Neural crest cell (in vitro differentiated cells): ENCODE measurements at places on chromosomes 6 and 20. TPM values are rescaled to one million over a fixed set of nuclear protein-coding genes. Genes with fewer than 3 reads are reported as not detected.
A peak's percentile ranks its signal among the peaks of the same experiment; 100 is the strongest.

Gene MOG
- not detected in 2 replicates for total RNA-seq

Gene MANEA
- 12.8 and 14.4 TPM in 2 replicates for total RNA-seq

Gene TFAP2D
- total RNA-seq = not detected in 2 replicates

Gene RIPPLY2
- total RNA-seq = 0.66 and 0.72 TPM in 2 replicates

Gene SLC35D3
- not detected in 2 replicates for total RNA-seq

Gene GPR63
- total RNA-seq = 6.0 and 6.9 TPM in 2 replicates

Gene LAMA2
- total RNA-seq = 0.47 and 1.1 TPM in 2 replicates

DNA sequence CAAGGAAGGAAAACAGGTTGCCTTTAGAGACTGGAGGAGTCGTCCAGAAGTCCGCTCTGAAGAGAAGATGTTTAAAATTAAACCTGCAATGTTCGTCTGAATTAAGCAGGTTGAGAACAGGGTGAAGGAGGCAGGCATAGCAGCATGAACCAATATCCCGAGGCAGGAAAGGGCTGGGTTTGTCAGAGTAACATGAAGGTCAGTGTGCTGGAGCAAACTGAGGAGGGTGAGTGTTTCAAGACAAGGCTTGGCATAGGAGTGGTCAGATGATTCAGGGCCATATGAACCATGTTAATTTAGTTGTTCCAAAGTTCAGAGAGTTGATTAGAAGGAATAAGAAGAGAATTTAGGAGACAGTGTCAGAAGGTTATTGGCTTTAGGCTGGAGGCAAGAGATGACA lies 93.3 kb downstream of the UTRN start:
- no peak for DNase-seq
- no peak overlapping the region for H3K4me3 ChIP-seq
- H3K36me3 ChIP-seq = peaks cover 11% of the 10 kb centered on the region
- H3K27me3 ChIP-seq = no peaks in the 10 kb centered on the region
- no peaks in the 10 kb centered on the region for H3K4me1 ChIP-seq
- H3K27ac ChIP-seq = no peak overlapping the region

DNA sequence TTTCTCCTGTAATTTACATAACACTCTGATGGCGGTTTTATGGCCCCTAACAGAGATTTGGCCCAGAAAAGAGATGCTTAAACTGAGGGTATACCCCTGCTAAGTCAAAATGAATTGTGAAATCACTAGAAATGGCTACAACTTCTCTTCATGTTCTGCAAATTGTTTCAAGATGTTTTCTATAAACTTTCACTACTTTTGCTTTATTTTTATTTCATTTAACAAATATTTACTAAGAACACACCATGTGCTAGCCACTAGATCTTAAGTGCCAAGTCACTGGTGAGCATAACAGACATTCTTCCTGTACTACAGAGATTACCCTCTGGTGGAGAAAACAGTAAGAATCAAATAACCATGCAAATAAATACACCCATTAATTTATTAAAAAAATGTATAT lies 87.6 kb downstream of the KCNQ5 start:
- peaks cover 2% of the 10 kb centered on the region for H3K36me3 ChIP-seq
- H3K4me3 ChIP-seq = no peak overlapping the region
- DNase-seq = no peak

GRCh38 chr6:168695701-168696100 lies 254.7 kb downstream of the SMOC2 start:
- no peaks in the 10 kb centered on the region for H3K36me3 ChIP-seq
- no peak overlapping the region for H3K27ac ChIP-seq
- H3K27me3 ChIP-seq = no peaks in the 10 kb centered on the region

DNA sequence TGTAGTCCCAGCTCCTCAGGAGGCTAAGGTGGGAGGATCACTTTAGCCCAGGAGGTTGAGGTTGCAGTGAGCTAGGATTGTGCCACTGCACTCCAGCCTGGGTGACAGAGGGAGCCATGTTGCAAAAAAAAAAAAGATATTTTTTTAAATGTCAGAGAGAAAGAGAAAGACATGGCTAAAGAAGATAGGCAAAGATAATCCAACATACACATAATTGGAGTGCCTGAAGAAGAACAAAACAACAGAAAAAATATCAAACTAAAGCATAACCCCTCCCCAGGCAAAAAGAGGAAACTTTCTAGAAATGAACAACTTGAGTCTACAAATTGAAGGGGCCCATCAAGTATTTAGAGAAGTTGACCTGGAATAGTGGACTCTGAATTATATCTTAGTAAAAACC lies 14.0 kb upstream of the GRM4 start:
- H3K4me3 ChIP-seq = no peak overlapping the region
- no peak for DNase-seq
- peaks cover 3% of the 10 kb centered on the region for H3K27me3 ChIP-seq
- peaks cover 6% of the 10 kb centered on the region for H3K4me1 ChIP-seq

DNA sequence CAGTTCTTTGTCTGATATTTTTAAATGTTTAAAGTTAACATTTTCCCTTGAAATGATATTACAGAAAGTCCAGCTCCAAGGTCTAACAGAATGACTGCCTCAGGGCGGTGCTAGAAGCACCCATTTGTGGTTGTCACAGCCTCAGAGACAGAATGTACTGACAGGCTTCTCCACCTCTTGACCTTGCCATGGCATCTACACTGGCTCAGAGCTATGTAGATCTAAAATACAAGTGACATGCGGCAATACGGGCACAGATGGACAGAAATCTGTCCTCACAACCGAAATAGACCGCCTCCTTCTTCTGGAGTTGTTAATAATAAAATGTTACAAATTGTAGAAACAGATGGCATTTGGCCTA lies 167.2 kb upstream of the THEMIS start:
- peaks cover 26% of the 10 kb centered on the region for H3K4me1 ChIP-seq
- no peak overlapping the region for H3K27ac ChIP-seq
- DNase-seq = no peak
- no peaks in the 10 kb centered on the region for H3K27me3 ChIP-seq
- H3K36me3 ChIP-seq = peaks cover 4% of the 10 kb centered on the region

- peaks cover 13% of the 10 kb centered on the region for H3K36me3 ChIP-seq
- peaks cover 4% of the 10 kb centered on the region for H3K4me1 ChIP-seq
- no peak overlapping the region for H3K4me3 ChIP-seq
- no peak overlapping the region for H3K27ac ChIP-seq
Observed at GRCh38 chr6:167907837-167908681, 81.3 kb downstream of the AFDN start.

GRCh38 chr6:22706651-22707050 lies 137.3 kb downstream of the HDGFL1 start:
- H3K36me3 ChIP-seq = peaks cover 5% of the 10 kb centered on the region
- H3K27me3 ChIP-seq = no peaks in the 10 kb centered on the region
- peaks cover 51% of the 10 kb centered on the region for H3K4me1 ChIP-seq
- DNase-seq = no peak
- peak overlapping the region; percentile 85 for H3K27ac ChIP-seq

- no peaks in the 10 kb centered on the region for H3K36me3 ChIP-seq
- DNase-seq = no peak
- no peak overlapping the region for H3K4me3 ChIP-seq
- H3K4me1 ChIP-seq = peaks cover 12% of the 10 kb centered on the region
- no peak overlapping the region for H3K27ac ChIP-seq
Observed at GRCh38 chr20:53244711-53245110, 272.6 kb downstream of the TSHZ2 start.

- H3K36me3 ChIP-seq = no peaks in the 10 kb centered on the region
- DNase-seq = no peak
- peaks cover 15% of the 10 kb centered on the region for H3K27me3 ChIP-seq
- H3K27ac ChIP-seq = no peak overlapping the region
- H3K4me3 ChIP-seq = no peak overlapping the region
Observed at GRCh38 chr6:7646394-7646793, 56.4 kb downstream of the SNRNP48 start.
